HL-60 (cell line): ENCODE measurements at places on chromosomes 11 and 22.

DNA sequence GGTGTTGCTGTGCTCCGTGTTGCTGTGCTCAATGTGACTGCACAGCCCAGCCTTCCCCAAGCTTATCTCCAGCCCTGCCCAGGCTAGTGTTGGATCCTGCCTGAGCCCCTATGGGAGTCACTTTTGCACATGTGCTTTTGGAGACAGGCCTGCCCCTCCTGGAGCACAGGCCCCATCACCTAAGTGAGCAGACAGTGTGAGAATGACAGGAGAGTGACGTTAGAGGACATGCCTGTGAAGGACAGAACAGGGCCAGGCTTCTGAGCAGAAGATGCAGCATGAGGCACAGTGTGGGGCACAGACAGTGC is 36.6 kb upstream of the SUSD2 start:
- DNase-seq = no peak

DNA sequence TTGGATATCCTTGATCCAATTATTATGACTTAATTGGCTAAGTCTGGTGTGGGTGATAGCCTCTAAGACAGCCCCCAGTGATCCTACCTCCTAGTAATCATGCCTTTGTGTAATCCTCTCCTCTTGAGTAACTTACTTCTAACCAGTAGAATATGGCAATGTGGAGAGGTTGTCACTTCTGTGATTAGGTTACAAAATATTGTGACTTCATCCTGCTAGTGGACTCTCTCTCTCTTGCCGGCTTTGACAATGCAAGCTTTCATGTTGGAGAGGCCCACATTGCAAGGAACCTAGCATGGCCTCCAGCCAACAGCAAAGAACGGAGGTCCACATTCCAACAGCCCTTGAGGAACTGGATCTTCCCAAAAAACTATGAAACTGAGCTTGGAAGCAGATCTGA is 19.5 kb downstream of the YPEL4 start:
- no peak for DNase-seq

DNA sequence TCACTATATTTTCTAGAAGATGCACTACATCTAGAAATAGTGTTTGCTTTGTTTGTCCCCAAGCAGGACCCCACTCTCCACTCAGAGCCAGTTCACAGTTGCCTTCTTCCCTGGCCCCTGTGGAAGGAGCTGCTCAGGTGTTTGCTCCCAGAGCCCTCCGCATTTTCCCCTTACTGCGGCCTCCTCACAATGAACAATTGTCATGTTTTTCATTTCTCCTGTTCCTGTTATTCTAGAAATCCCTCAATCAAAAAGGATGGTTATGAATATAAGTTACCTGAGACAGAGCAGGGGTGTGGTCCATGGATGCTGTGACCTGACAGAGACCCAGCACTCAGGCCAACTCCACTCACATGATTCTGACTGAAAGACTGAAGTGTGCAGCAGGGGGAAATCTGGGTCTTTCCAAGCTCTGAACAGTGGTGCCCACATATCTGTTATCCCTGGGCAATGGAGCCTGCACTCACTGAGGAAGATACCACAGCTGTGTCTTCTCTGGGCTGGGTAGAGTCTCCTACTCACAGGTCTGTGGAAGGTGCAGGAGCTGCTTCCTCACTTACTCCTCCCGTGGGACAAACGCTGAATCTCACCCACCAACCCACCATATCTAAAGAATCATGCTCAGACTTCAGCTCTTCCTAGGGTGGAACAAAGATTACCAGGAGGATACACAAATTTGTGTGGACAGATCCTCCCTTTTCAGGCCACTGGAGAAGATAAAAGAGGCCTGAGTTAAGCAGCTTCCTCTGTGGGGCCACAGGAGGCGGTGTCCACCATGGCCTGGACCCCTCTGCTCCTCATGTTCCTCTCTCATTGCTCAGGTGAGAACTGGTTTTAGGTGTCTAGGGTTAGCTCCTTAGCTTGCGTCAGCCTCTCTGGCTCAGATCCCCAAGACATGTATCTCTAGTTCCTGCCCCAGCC is 87.1 kb upstream of the TOP3B start:
- no peak for DNase-seq

- DNase-seq = no peak
Measured at GRCh38 chr22:17866127-17866526, 91.9 kb upstream of the BID start.

DNA sequence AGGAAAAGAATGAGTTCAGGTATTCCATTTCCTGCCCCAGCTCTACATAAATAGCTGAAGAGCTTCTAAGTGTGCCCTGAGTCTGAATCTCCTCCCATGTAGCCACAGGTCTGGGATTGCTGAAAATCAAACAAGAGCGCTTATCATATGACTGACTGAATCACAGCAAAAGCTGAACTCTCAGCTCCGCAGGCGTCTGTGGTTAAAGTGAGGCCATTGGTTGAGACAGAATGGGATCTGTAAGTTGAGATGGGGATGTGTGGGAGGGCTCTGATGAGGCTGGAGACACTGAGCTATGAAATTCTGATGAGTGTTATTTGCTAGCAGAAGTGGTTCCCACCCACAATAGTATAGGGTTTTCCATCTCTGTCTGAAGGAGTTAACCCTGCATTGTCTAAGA is 637.0 kb downstream of the OPCML start:
- DNase-seq = no peak

- DNase-seq = no peak
Measured at GRCh38 chr22:40432157-40432556, 61.8 kb downstream of the SGSM3 start.

- DNase-seq = no peak
Measured at GRCh38 chr22:48429446-48430020, 1398.1 kb downstream of the BRD1 start.

DNA sequence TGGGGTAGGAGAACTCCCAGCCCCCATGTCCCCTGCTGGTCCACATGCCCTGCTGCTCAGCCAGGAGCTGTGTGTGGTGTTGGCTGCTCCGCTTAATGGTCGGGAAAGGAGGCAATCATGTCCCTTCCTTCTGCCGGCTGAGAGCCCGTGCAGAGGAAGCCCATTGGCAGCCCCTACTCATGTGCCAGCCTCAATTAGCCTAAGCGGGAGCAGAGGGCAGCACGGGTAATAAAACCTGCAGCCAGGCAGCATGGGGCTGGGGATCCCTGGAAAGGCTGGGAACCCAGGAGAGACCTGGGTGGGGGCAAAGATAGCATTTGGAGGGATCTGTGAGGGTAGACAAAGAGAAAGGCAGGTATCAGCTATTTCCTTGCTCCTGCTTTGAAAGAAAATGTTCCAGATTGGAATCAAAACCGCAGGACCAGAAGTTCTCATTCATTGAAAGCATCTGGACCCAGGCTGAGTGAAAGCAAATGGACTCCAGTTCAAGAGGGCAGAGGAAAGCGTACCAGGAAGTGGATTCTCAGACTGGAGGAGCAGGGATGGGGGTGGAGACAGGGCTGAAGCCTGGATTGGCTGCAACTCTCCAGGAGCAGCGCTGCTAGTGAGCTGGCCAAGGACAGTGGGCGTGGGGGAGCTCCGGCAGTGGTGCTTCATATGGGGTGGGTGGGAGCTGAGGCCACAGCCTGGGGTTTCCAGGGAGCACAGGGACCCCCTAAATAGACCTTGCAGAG is 103.4 kb upstream of the NECTIN1 start:
- no peak for DNase-seq

DNA sequence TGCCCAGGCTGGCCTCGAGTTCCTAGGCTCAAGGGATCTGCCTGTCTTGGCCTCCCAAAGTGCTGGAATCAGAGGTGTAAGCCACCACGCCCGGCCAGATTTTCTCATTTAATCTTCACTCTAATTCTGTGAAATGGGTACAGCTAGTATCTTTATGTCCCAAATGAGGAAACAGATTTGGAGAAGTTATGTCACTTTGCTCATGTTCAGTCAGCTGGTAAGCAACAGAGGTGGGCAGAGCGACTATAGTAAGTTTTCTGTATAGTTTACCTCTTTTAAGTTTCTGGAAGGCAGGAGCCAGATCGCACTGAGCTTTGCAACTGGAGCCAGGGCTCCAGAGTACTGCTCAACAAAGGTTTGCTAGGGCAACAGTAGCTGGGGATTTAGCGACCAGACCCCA is 33.2 kb downstream of the RCOR2 start:
- no peak for DNase-seq

DNA sequence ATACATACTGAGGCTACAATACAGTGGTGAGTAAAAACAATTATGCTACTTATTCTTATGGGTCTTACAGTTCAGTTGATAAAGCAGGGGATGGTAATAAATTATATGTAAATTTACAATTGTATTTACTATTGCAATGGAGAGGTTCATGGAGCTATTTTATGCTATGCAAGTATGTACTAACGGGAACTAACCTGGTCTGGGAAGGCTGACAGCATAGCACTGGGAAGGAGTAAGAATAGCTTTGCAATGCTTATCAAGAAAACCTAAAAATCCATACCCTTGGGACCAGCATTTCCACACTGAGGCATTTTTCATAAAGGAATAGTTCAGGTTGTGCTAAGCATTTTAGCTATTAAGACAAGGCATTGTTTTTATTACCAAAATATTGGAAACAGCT is 700.6 kb downstream of the NELL1 start:
- no peak for DNase-seq

GRCh38 chr11:111460856-111461255 is 51.3 kb downstream of the BTG4 start:
- DNase-seq = no peak

DNA sequence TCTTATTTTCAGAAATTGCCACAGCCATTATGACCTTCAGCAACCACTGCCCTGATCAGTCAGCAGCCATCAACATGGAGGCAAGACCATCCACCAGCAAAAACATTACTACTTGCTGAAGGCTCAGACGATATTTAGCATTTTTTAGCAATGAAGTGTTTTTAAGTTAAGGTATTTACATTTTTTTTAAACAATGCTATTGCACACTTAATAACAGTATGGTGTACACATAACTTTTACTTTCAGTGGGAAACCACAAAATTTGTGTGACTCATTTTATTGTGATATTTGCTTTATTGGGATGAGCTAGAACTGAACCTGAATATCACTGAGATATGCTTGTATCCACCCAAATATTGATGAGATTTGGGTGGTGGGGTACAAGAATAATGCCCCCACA is 110.9 kb downstream of the TSPAN18 start:
- no peak for DNase-seq

DNA sequence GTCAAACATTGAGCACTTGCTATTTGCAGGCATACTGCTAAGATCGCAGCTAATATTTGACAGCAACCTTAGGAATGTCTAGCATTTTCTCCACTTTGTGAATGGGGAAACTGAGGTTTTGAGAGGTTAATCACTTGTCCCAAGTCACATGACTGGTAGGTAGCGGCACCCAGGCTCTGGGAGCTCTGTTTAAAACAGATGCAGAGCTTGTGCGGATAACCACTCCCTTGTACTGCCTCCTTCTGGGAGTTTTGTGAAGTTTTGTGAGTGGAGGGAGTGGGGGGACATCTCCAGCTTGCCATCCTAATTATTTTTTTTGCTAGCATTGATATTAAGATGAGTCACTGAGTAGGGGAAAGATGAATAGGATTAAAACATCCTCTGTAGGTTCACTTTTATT is 134.7 kb downstream of the GRIK4 start:
- DNase-seq = no peak

DNA sequence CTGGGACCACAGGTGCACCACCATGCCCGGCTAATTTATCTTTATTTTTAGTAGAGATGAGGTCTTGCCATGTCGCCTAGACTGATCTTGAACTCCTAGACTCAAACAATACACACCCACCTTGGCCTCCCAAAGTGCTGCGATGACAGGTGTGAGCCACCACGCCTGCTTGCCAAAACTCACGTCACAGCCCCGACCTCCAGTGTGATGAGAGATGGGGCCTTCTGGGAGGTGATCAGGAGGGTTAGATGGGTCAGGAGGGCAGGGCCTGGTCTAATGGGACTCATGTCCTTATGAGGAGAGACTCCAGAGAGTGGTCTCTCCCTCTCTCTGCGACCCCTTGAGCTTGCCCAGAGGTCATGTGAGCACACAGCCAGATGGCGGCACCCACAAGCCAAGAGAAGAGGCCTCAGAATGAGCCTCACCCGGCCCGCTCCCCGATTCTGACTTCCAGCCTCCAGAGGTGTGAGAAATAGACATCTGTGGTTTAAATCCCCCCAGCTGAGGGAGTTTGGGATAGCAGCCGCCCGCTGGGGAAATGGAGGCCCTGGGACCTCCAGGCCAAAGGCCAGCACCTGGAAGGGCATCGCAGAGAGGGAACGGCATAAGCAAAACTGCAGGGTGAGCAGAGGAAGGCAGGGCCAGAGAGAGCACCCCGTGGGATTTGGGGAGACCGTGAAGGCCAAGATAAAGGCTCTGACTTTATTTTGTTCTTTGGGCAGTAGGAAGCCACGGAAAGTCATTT is 24.1 kb upstream of the GAL start:
- DNase-seq = no peak

DNA sequence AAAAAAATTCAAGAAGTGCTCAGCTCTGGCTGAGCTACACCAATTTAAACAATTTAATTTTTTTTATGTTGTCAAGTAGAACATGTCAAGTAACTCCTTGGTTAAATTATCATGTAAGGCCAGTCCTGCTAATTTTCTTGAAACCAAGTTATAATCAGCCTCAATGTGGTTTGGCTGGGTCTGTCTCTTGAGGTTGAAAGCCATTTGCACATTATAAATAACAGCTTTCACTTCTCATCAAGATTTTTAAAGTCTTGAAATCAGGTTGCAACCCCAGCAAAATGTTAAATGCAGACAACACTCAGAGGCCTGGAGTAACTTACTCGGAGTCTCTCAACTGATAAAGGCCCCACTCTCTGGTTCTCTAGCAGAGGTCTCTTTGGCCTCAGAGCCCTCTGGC is 324.4 kb downstream of the BRD1 start:
- no peak for DNase-seq

DNA sequence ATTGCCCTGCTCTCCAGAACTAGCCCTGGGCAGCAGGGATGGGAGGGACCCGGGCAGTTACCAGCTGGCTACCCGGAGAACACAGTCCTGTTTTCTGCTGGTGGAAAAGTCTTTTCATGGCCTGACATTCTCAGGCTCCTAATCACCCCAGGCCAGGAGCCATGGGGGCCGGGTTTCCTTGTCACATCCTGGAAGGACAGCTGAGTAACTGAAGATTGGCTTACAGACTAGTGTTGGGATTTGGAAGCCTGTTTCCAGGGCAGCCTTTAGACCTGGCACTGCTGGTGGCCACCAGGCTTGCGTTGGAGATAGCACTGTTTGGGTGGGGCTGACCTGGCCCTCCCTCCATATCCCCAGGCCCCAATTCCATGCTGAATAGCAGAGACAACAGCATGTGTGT is 349.0 kb downstream of the CTTN start:
- DNase-seq = no peak

DNA sequence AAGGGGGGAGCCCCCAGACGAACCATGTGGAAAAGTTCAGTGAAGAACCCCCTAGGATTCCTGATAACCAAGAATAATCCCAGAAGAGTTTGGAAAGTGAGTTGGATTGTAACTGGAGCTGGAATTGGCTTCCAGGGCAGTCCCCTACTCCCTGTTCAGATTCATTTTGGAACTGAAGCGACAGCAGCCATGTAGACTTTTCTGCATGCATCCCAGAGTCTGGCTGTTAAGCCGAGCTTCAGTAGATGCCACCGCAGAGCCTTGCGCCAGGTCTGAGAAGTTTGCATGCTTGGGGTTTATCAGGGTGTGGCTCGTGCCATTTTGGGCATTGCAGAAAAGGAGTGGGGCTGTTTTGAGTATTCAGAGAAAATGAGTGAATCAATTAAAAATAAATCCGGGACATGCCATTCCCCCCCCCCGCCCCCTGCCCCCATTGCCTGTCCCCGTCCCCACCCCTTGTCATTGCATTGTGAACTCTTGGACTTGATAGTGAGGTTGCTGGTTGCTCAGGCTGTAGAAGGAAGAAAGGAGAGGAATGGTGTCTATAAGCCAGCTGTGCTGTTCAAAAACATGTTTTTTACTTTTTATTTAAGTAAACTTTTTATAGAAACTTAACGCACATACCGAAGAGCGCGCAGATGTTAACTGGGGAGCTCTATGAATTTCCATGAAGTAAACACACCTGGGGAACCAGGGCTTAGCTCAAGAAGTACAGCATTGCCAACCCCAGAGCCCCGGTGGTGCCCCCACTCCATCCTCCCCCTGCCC is 71.2 kb downstream of the LDLRAD3 start:
- DNase-seq = no peak
